Occipital lobe (tissue), 3 donors: ENCODE measurements at places on chromosomes 12 and 14.

- no peak for DNase-seq
These were observed 1.1 kb upstream of the UBC start for GRCh38 chr12:124915239-124916236.

GRCh38 chr12:6742834-6743233 is 10.1 kb downstream of the MLF2 start:
- no peak for DNase-seq

- DNase-seq, result no peak
These were observed 69.5 kb upstream of the FERMT2 start for GRCh38 chr14:53020193-53020932.

DNA sequence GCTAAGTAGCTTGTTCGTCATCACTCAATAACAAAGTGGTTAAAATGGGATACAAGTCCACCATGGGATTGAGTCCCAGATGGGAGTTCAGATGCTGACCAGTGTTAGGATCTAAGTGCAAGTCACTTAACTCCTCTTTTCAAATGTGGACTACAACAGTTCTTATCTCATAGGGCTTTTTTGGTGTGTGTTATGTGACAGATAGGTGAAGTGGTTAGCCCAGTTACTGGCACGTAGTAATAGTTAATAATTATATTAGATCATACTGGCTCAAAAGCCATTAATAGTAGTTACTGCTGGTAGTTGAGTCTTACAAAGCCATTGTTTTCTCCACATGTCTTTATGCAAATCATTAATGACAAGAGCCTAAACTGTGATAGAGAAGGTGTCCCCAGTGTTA is 73.2 kb downstream of the RCOR1 start:
- no peak for DNase-seq

DNA sequence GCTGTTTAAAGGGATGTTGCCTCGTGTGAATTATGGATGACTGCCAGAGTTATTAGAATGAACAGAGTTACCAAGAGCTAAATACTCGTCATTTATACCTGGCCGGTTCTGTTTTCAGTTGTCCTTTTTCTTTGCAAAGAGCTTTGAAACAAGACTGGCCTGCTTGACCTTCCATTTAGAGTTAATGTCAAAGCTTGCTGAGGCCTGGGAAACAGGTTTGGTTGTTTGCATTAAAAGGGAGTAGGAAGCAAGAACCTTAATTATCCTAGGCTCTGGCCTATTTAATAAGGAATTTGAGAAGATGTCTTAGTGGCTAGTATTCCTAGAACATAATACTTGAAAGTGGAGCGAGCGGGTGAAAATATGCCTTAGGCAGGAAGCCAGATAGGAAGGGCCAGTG is 233.3 kb downstream of the CACNA1C start:
- DNase-seq, result no peak

GRCh38 chr12:110556705-110557104 is 26.4 kb downstream of the PPTC7 start:
- no peak for DNase-seq

DNA sequence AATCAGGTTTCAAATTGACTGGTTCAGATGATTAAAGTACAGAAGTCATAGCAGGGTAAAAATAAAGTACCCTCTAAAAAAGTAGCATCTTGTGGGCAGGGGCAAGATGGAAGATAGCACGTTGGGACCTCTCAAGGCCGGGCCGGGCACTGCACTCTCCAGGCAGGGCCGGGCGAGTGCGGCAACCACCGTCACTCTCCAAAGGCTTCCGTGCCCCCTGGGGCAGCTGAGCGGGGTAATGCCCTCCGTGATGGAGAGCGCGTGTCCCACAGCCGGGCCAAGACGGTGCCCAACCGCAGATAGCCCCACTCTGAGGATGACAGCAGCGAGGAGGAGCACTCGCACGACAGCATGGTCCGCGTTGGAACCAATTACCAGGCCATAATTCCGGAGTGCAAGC is 8.6 kb upstream of the PLXNC1 start:
- DNase-seq, result no peak

DNA sequence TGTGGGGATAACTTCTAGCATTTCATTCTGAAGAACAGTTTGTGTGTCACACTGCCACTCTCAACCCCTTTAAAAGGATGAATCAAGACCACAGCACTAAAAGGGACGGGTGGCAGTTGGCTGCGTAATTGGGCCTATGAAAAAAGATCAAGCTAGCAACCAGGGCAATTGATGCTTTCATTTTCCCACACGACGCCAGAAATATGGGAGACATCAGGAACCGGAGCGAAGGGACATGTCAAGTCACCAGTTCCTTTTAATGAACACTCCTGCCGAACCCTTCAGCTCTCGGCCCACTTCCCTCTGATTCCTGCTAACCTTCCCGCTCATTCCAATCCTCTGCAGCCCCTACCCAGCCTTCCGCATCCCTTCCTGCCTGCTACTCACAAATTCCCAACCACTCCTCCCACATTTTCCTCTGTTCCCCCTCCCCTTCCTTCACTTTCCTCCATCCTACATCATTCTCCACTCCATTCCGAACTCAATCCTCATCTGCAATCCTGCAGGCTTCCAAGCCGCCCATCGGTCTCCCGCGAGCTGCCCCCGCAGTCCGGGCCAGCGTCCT is 753 bp downstream of the CSRNP2 start:
- no peak for DNase-seq

- no peak for DNase-seq
These were observed 51.6 kb downstream of the ERGIC2 start for GRCh38 chr12:29329411-29329810.

- DNase-seq, result no peak
These were observed 51.9 kb downstream of the SERPINA3 start for GRCh38 chr14:94663965-94664704.

GRCh38 chr12:115222220-115222619 is 538.2 kb upstream of the TBX3 start:
- no peak for DNase-seq

GRCh38 chr12:116244001-116244400 is 33.5 kb downstream of the MED13L start:
- DNase-seq, result no peak

GRCh38 chr14:68162887-68163286 is 343.3 kb downstream of the RAD51B start:
- no peak for DNase-seq

DNA sequence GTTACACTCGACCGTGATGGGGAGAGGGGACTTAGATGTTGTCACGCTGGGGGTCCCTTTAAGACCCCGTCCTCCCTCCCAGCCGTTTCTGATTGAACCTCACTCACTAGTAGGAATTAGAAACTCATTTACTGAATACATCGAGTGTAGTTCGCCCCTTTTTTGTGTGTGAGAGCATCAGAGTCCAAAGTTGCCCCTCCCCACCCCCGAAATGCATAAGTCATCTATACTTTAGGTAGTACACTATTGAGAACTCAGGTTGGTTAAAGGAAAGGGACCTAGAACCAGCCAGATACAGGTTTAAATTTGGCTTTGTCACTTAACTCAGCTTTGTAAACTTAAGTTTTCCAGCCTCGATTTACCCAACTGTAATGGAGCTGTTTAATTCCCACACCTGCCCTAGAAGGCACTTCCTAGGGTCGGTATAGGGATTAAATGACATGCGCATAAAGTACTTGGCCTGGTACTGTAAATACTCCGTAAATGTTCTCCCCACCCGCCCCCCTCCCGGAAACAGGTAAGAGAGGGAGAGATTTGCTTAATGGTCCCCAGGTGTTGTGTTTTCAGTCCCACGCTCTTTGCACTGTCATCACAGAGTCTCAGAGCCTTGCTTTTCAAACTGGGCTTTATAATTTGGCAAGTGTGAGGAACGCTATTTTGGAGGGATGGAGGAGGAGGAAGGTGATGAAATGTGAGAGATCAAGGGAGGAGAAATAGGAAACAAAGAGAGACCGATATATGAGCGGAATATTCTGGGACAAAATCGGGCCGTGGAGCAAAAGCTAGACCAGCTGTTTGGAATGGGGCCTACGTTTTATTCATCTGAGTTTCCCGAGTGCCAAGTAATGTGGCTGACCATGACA is 897 bp downstream of the SUDS3 start:
- no peak for DNase-seq

DNA sequence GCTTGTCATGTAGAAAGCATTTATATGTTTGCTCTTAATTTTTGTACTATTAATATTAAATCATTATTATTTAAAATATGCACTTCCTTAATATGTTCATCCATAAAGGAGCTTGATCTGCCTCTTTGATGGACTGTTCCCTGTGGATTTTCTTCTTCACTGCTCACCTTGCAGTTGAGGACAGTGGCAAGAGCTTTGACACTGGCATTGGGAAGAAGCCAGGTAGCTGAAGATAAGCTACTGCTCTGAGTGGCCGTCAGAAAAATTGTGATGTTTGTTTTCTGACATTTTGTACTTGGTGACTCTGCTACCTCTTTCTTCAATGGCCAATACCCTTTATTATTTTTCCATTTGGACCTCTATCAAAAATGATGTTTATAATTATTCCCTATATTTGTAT is 349.4 kb upstream of the NOVA1 start:
- no peak for DNase-seq

GRCh38 chr12:71420775-71421406 is 18.7 kb upstream of the LGR5 start:
- no peak for DNase-seq

DNA sequence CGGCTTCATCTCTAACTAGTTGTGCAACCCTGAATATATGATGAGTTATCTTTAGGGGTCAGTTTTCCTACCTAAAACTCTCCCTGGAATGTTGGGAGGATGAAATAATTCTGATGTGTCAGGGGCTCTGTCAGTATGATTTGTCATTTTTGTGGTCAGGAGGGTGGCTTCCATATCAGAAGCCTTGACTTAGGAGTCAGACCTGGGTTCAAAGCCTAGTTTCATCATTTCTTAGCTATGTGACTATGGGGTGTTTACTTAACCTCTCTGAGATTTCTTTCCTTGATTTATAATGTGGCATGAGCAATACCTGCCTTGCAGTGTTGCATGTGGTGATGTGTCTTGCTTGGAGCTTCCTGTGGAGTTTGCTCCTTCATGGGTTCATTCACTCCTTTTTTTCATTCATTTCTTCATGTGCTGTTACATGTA is 146.8 kb downstream of the CHST11 start:
- no peak for DNase-seq

- no peak for DNase-seq
These were observed 68.3 kb downstream of the TTC7B start for GRCh38 chr14:90747909-90748308.

- no peak for DNase-seq
These were observed 29.7 kb downstream of the AKAP6 start for GRCh38 chr14:32358781-32359180.

- no peak for DNase-seq
These were observed 72.3 kb downstream of the METTL25 start for GRCh38 chr12:82430541-82431145.

GRCh38 chr12:90216020-90216552 is 507.4 kb upstream of the ATP2B1 start:
- DNase-seq, result no peak

DNA sequence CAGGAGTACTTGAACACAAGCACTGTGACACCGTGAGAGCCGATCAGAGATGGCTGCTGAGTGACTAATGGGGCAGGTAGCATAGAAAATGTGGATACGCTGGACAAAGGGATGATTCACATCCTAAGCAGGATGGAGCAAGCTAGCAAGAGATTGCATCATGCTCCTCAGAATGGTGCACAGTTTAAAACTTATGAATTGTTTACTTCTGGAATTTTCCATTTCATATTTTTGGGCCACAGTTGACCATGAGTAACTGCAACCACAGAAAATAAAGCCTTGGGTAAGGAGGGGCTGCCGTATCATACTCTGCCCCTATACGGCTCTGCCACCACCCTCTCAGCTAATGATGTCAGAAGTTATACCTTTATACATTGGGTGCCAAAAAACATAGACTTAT is 23.3 kb upstream of the MARK3 start:
- DNase-seq, result no peak

GRCh38 chr12:41013881-41014642 is 174.1 kb upstream of the PDZRN4 start:
- DNase-seq, result no peak

GRCh38 chr14:100285021-100285912 is 21.0 kb downstream of the SLC25A29 start:
- no peak for DNase-seq

- no peak for DNase-seq
These were observed 39.1 kb downstream of the TSPAN9 start for GRCh38 chr12:3116106-3116844.

GRCh38 chr12:96189781-96190180 is 4.4 kb upstream of the ELK3 start:
- DNase-seq, result no peak

DNA sequence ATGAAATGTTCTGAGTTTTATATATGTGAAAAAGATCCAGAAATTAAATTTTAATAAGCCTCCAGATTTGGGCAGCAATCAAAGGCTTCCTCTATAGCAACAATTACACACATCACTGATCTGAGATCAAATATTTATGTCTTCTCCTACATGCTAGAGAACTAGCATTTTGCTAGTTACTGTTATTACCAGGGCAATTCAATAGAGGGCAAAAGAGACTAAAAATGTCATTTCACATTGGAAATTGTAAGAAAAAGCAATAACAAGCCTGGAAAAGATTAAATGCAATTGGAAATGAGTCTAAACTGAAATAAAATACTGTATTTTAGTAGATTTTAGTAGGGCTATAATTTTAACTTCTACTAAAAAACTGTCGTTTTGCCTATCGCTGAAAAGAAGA is 32.6 kb upstream of the ANO6 start:
- no peak for DNase-seq

DNA sequence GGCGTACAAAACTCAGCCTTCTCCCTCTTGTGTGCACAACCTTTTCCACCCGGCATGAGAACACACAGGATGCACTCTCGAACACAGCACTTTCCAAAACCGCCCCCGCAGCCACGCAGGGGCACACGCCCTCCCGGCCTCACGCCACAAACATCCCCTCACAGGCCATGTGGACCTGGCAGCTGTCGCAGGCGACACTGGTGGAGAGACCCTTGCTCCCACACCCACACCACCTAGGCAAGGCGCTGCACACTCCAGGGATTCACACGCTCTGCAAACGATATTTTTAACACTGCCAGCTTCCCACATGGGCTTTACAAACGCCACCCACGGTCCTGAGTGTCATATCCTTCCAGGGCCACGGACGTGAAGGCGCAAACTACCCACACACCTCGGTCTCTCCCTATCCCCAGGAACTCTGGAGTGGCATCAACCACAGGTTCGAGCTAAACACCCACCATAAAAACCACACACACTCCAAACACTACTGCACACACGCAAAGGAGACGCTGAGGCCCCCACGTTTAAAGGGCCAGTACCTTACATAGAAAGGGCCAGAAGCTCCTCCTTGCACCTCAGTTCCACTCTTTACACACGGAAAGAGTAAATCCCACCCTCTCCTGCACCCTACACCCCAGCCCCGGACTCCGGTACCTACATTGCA is 12.4 kb upstream of the ITGB7 start:
- no peak for DNase-seq

GRCh38 chr12:110199339-110200123 is 75.4 kb downstream of the IFT81 start:
- DNase-seq, result no peak
